ENCODE measurements at places on chromosomes 12 and 14. TPM values are rescaled to one million over a fixed set of nuclear protein-coding genes. Genes with fewer than 3 reads are reported as not detected.

LRRC10 gene
- not detected for total RNA-seq

DNA sequence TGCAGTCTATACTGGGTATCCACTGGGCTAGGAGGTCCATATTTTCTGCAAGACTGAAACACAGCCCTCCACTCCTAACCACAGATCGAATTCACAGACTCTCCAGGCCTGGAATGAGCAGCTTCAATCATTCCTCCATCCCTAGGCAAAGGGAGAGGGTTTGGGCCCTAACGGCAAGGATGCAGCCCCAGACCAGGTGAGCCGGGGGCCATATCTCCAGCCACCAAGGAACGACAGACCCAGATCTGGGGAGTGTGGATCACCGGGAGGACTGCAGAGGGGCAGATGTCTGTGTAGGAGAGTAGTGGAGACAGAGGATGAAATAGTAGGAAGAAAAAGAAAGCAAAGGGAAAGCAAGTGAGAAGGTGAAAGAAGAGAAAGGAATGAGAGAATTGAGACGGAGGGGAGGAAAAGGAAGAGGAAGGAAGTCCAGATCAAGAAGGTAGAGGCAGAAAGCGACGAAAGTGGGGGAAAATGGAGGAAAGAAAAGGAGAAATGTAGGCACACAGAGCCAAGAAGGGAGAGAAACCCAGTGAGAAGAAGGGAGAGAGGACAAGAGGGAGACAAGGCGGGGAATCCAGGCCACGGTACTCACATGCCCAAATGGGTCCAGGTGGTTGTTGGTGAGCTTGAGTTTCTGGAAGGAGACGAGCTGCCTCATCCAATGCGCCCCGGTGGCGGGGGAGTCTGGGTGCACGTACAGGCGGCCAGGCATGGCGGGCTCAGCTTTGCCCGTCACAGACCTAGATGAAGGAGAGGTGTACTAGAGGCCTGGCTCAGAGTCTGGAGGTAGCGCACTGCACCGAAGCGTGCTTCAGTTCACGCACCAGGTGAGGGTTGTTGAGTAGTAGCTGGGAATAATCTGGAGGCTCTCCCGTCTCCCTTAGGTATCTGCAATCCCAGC lies 7.7 kb downstream of the TBX5 start:
- no peaks in the 10 kb centered on the region for H3K4me1 ChIP-seq
- H3K36me3 ChIP-seq, result no peaks in the 10 kb centered on the region
- peaks cover 38% of the 10 kb centered on the region for H3K27me3 ChIP-seq
- no peak overlapping the region for H3K4me3 ChIP-seq

DNA sequence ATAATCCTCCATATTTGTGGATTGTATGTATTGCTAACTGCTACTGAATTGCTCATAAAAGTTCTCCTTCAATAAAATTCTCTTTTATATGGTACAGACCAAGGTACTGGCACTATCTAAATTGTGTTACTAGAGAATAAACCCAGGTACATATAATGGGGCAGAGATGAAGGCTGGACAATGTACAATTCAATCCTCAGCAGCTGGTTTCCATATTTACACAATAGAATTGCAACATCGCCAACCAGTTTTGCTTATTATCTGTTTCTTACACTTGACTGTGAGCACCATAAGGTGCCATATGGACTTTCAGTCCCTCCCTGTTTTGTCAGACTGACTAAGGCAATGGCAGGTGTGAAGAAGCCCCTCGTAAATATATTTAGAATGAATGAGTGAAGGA lies 18.1 kb downstream of the KITLG start:
- no peak overlapping the region for H3K4me3 ChIP-seq
- no peaks in the 10 kb centered on the region for H3K4me1 ChIP-seq
- H3K27me3 ChIP-seq, result no peaks in the 10 kb centered on the region
- H3K36me3 ChIP-seq, result no peaks in the 10 kb centered on the region

DNA sequence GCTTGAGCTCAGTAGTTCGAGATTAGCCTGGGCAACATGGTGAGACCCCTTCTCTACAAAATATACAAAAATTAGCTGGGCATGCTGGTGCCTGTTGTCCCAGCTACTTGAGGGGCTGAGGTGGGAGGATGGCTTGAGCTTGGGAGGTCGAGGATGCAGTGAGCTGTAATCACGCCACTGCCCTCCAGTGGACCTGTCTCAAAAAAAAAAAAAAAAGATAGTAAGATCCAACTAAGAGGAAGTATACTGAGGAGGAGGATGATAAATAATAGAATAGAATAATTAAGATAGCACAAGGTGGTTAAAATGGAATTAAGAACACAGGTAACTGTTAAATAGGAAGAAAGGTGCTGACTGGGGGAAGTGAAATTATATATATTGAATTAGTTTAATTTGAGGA lies 37.0 kb upstream of the BAZ1A start:
- H3K27ac ChIP-seq, result no peak overlapping the region
- H3K36me3 ChIP-seq, result no peaks in the 10 kb centered on the region
- H3K4me3 ChIP-seq, result no peak overlapping the region
- peaks cover 3% of the 10 kb centered on the region for H3K4me1 ChIP-seq
- H3K27me3 ChIP-seq, result no peaks in the 10 kb centered on the region

TCL1B gene
- total RNA-seq, result not detected

GRCh38 chr12:42084522-42084921 lies 60.2 kb downstream of the GXYLT1 start:
- no peak for DNase-seq
- H3K27ac ChIP-seq, result no peak overlapping the region
- H3K27me3 ChIP-seq, result no peaks in the 10 kb centered on the region
- H3K4me3 ChIP-seq, result no peak overlapping the region
- H3K4me1 ChIP-seq, result no peaks in the 10 kb centered on the region

DNA sequence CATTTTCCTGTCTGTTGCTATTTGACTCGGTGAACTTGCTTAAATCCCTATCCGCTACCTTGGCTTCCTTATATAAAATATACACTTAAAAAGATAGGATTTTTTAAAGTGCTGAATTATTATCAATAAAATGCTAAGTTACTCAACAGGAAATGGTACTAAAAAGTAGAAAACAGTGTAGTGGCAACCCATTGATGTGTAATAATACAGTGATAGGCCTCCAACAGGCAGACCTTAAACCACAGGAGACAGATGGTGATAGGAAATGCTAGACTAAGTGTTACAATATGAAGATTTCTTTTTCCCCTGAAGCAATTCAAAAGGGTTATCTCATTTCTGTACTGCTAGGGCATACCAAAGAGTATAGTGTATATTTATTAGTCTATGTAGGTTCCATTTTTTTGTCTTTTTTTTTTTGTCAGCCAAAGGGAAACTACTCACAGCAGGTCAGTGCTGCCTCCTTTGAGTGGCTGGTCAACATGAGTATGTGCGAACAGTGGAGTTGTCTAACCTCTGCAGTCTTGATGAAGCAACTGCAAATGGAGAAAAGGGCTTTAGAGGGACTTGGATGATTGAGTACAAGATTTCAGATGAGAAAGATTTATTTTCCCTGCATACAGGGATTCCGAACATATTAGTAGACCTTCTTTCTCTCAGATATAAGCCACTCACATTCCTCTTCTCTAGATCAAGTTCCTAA lies 183.8 kb downstream of the ACSS3 start:
- H3K36me3 ChIP-seq, result no peaks in the 10 kb centered on the region
- DNase-seq, result no peak
- no peaks in the 10 kb centered on the region for H3K27me3 ChIP-seq
- no peak overlapping the region for H3K27ac ChIP-seq
- no peak overlapping the region for H3K4me3 ChIP-seq
- no peaks in the 10 kb centered on the region for H3K4me1 ChIP-seq

ESYT1 gene
- total RNA-seq, result 60.6 TPM

ACOT4 gene
- 1.1 TPM for total RNA-seq

DNA sequence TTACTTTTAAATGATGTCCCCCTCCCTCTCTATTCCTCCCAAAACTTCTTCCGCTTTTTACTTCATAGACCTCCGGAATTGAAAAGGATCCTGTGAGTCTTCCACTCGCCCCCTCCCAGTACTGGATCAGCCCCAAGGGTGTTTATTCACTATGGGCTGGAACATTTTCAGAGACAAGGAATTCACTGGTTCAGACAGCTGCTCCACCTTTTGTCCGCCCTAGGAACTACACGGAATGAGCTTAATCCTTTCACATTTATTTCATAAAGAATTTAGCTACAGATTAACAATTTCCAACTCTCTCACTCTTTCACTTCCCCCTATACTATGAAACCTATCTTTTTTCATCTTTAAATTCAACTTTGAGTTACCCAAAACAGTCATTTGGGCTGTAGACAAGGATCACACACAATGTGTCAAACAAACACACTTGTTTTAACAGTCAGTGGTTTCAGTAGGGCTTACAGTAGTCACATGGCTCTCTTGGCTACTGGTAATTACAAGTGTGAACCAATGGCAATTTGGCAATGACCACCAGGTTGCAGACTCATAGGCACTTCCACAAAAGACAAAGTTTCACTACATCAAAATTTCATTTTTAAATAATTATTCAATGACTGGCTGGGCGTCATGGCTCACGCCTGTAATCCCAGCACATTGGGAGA lies 20.6 kb downstream of the CNIH1 start:
- H3K27me3 ChIP-seq, result no peaks in the 10 kb centered on the region
- peak; percentile 10 for DNase-seq
- no peak overlapping the region for H3K4me3 ChIP-seq

ESR2 gene
- total RNA-seq, result 1.0 TPM

DNA sequence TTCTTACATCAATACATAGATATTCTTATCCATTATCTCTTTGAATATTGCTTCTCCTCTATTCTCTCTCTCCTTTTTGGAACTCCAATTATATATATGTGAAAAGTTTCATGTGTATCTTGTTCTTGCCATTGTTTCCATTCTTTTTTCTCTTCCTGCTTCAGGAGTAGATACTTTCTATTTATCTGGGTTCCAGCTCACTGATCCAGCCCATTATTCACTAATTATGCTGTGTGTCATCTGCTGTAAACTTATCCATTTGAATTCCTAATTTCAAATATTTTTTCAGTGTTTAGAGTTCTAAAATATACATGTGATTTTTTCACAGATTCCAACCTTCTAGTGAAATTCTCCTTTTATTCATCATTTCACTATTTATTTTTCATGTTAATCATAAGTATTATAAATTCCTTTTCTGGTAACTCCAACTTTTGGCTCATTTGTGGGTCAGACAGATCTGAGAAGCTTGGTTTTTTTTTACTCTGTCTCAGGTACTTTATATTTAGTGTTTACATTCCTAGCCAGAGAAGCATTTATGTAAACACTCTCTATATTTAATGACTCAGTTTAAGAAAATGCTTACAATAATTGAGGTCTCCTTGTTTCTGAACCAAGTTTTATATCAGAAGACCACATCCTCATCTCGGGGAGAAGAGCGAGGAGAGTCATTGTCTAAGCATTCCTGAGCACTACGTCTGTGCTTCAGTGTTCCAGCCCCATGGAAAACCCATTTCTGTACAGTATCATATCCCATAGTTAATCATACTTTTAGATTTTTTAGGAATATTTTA lies 15.9 kb upstream of the AMIGO2 start:
- no peaks in the 10 kb centered on the region for H3K4me1 ChIP-seq
- H3K27ac ChIP-seq, result no peak overlapping the region
- no peaks in the 10 kb centered on the region for H3K27me3 ChIP-seq
- no peak overlapping the region for H3K4me3 ChIP-seq

- H3K4me3 ChIP-seq, result peak overlapping the region; percentile 88
- peaks cover 1% of the 10 kb centered on the region for H3K36me3 ChIP-seq
- DNase-seq, result peak; percentile 48
- H3K4me1 ChIP-seq, result peaks cover 48% of the 10 kb centered on the region
- no peaks in the 10 kb centered on the region for H3K27me3 ChIP-seq
Measured at GRCh38 chr14:21070610-21071224, 613 bp downstream of the ARHGEF40 start.

DNA sequence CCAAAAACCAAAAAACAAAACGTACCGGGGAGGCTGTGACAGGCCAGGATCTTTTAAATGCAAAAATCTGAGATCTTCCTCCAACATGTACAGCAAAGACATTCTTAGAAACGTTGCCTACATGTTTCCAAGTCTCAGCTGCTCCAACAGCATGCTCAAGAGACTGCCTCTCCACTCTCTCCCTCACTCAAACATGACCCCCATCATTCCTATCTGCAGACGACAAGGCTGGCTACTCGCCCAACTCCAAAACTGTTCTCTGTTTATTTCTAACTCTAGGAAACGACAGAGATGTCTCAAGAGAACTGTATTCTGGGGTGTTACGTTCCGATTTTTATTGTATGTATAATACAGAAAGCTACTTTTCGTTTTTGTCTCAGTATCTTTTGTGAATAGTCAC lies 57.5 kb upstream of the TMCC3 start:
- no peak overlapping the region for H3K27ac ChIP-seq
- H3K27me3 ChIP-seq, result no peaks in the 10 kb centered on the region
- peaks cover 17% of the 10 kb centered on the region for H3K4me1 ChIP-seq
- no peaks in the 10 kb centered on the region for H3K36me3 ChIP-seq
- DNase-seq, result peak; percentile 61

GRCh38 chr12:93778306-93778705 lies 101.1 kb downstream of the CRADD start:
- peak overlapping the region; percentile 38 for H3K27ac ChIP-seq
- no peak overlapping the region for H3K4me3 ChIP-seq
- H3K4me1 ChIP-seq, result peaks cover 42% of the 10 kb centered on the region
- peak; percentile 17 for DNase-seq
- H3K27me3 ChIP-seq, result no peaks in the 10 kb centered on the region
- H3K36me3 ChIP-seq, result no peaks in the 10 kb centered on the region

ERP27 gene
- 5.0 TPM for total RNA-seq

DNA sequence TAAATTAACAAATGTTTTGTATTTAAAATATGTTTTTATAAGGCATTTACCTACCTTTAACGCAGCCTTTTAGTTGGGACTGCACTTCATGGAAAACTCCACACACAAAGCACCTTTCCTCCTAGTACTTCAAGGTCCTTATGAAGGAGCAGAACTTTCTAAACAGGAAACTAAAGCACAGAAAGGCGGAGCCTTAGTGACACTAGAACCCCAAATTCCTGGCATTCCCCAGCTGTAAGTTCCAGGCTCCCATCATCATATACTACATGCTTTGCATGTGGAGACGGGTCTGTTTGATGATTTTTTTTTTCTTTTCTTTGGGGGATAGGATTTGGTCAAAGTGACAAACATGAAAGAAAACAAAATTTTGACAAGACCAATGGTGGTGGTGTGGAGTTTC lies 39.5 kb downstream of the STXBP6 start:
- no peak for DNase-seq
- no peak overlapping the region for H3K4me3 ChIP-seq
- H3K4me1 ChIP-seq, result peaks cover 57% of the 10 kb centered on the region
- H3K27ac ChIP-seq, result peak overlapping the region; percentile 30
- H3K36me3 ChIP-seq, result no peaks in the 10 kb centered on the region
- no peaks in the 10 kb centered on the region for H3K27me3 ChIP-seq

- peaks cover 39% of the 10 kb centered on the region for H3K4me1 ChIP-seq
- no peaks in the 10 kb centered on the region for H3K36me3 ChIP-seq
- no peaks in the 10 kb centered on the region for H3K27me3 ChIP-seq
Measured at GRCh38 chr12:6312529-6313325, 2.2 kb downstream of the PLEKHG6 start.

DNA sequence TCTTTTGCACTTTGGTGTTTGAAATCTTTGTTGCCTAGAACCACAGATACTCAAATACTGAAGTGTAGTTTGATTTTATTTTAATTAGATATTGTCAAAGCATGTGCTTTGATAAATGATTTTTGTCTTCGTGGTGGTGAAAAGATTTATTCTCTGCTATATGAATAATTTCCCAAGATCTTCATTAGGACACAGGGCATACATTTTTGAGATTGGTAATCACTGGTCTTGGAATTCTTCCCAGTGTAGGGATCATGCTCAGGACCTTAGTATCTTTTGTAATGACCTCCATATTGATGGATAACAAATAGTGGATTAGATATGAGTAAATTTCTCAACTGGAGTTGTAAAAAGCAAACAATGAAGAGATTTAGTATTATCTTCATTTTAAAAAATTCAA lies 28.2 kb downstream of the TBK1 start:
- peaks cover 19% of the 10 kb centered on the region for H3K36me3 ChIP-seq
- no peak for DNase-seq
- no peaks in the 10 kb centered on the region for H3K4me1 ChIP-seq
- no peak overlapping the region for H3K4me3 ChIP-seq

KCNC2 gene
- total RNA-seq, result not detected

All from thyroid gland (tissue), 4 donors.